ENCODE measurements at places on chromosomes 16 and 17. TPM values are rescaled to one million over a fixed set of nuclear protein-coding genes. Genes with fewer than 3 reads are reported as not detected.

HOXB7 gene
- total RNA-seq = 2.4 TPM

CDH5 gene
- 128 TPM for total RNA-seq

BLMH gene
- 27.4 TPM for total RNA-seq

BBS2 gene
- 42.2 TPM for total RNA-seq

CCL7 gene
- total RNA-seq = not detected

DNA sequence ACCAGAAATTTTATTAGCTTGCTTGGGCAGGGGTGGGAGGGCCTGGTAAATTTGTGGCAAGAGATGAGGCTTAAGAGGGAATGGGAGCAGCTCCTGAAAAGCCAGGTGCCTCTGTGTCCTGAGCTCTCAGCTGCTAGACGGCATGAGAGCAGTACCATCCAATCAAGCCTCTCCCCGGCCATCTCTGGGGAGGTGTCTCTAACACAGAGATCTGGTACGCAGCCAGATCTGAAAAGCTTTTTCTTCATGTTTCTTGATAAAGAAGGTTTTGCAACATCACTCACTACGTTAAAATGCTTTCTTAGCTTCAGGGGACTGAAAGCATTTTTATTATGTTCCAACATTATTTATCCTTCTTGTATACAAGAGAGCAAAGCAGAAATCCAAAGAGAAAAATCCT is 488.2 kb downstream of the RBFOX1 start:
- DNase-seq = no peak
- H3K36me3 ChIP-seq = no peaks in the 10 kb centered on the region
- H3K4me3 ChIP-seq = no peak overlapping the region
- H3K27me3 ChIP-seq = no peaks in the 10 kb centered on the region
- no peaks in the 10 kb centered on the region for H3K4me1 ChIP-seq

GRCh38 chr17:19001907-19002590 is 2.5 kb downstream of the FAM83G start:
- H3K27me3 ChIP-seq = no peaks in the 10 kb centered on the region
- H3K4me3 ChIP-seq = no peak overlapping the region
- H3K27ac ChIP-seq = no peak overlapping the region

DNA sequence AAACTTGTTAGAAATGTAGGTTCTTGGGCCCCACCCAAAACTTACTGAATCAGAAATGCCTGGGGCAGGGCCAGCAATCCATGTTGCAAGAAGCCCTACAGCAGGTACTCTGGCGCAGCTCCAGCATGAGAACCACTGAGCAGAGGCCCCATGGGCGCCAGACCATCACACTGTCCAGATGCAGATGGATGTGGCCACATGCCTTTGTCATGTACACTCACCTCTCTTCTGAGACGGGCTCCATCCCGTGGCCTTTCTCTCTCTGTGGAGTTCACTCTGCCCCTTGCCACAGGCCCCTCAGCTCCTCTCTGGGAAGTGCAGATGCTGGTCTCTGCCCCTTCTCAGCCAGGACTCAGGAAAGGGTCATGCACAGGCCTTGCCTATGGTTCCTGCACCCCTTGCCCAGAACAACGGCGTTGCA is 2.3 kb upstream of the CCNF start:
- peak; percentile 73 for DNase-seq
- H3K4me3 ChIP-seq = no peak overlapping the region
- H3K27me3 ChIP-seq = no peaks in the 10 kb centered on the region
- peaks cover 2% of the 10 kb centered on the region for H3K36me3 ChIP-seq
- H3K27ac ChIP-seq = no peak overlapping the region

GRCh38 chr17:64074704-64075426 is 54.4 kb upstream of the ICAM2 start:
- H3K27ac ChIP-seq = peak overlapping the region; percentile 70
- H3K36me3 ChIP-seq = peaks cover 44% of the 10 kb centered on the region
- H3K4me1 ChIP-seq = peaks cover 41% of the 10 kb centered on the region
- DNase-seq = no peak
- H3K27me3 ChIP-seq = no peaks in the 10 kb centered on the region
- H3K4me3 ChIP-seq = peak overlapping the region; percentile 15

- no peaks in the 10 kb centered on the region for H3K27me3 ChIP-seq
- DNase-seq = no peak
- H3K4me3 ChIP-seq = no peak overlapping the region
- peaks cover 11% of the 10 kb centered on the region for H3K4me1 ChIP-seq
- no peak overlapping the region for H3K27ac ChIP-seq
Observed at GRCh38 chr17:17358866-17359265, 55.7 kb downstream of the NT5M start.

- no peak overlapping the region for H3K27ac ChIP-seq
- H3K27me3 ChIP-seq = no peaks in the 10 kb centered on the region
- H3K4me1 ChIP-seq = peaks cover 6% of the 10 kb centered on the region
- H3K4me3 ChIP-seq = no peak overlapping the region
Observed at GRCh38 chr17:68804777-68805520, 150.2 kb downstream of the ABCA8 start.

- H3K4me3 ChIP-seq = no peak overlapping the region
- DNase-seq = no peak
- no peaks in the 10 kb centered on the region for H3K36me3 ChIP-seq
- no peaks in the 10 kb centered on the region for H3K27me3 ChIP-seq
- peaks cover 100% of the 10 kb centered on the region for H3K4me1 ChIP-seq
Observed at GRCh38 chr17:45296833-45297124, 20.0 kb downstream of the MAP3K14 start.

DNA sequence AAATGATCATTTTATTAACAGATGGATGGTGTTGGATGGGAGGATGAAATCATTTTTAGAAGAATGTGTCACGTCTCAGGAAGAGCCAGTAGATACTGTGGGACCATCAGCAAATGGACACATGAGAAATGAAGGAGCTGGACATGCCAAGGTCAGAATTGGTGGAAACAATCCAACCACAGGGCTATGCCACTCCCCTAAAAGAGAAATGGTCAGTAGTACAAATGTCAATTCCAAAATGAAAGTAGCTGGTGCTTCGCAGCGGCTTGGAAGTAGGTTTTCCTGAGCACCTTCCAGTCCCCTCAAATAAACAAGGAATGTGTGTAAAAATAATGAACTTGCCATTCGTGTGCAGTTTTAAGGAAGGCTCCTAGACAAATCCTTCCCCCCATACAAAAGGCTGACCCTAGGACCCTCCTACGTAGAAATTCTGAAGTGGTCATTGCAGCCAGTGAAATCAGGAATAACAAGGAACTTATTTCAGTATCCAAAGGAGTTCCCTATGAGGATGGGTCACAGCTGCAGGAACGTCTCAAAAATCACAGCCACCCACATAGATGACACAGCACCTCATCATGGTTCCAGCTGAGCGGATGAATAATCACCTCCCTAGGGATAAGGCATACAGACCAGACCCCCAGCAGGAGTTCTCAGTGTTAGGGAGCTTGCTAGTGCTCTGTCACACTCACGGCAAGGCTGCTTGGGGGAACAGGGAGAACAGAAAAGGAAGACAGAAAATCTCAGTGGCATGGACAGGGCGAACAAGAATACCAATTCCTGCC is 239.2 kb downstream of the HS3ST3A1 start:
- no peaks in the 10 kb centered on the region for H3K27me3 ChIP-seq
- H3K36me3 ChIP-seq = no peaks in the 10 kb centered on the region
- H3K4me1 ChIP-seq = no peaks in the 10 kb centered on the region

DNA sequence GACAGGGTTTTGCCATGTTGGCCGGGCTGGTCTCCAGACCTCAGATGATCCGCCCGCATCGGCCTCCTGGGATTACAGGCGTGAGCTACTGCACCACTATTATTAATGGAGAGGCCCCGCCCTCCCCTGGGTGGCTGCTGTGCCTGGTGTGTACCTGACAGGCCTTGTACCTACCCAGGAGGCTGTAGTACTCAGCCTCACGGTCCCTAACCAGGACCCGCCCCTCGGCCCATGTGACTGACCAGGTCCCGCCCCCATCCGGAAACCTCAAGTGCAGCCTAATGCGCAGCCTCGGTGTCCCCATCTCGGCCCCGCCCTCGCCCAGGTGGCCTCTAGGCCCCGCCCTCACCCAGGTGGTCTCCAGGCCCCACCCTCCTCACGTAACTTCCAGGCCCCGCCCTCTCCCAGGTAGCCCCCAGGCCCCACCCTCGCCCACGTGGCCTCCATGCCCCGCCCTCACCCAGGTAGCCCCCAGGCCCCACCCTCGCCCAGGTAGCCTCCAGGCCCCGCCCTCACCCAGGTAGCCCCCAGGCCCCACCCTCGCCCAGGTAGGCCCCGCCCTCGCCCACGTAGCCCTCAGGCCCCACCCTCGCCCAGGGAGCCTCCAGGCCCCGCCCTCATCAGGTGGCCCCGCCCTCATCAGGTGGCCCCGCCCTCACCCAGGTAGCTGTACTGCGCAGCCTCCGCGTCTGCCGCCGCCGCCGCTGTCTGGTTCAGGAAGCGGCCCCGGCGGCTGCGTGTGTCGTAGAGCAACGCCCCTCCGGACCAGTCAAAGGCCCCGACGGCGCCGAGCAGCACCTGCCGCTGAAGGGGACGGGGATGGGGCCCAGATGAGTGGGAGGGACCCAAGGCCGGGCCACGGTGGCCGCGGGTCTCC is 31.0 kb downstream of the HASPIN start:
- peak; percentile 93 for DNase-seq
- H3K27me3 ChIP-seq = no peaks in the 10 kb centered on the region
- H3K27ac ChIP-seq = peak overlapping the region; percentile 75

GRCh38 chr17:34584805-34585416 is 5.5 kb downstream of the TMEM132E start:
- H3K27ac ChIP-seq = no peak overlapping the region
- no peaks in the 10 kb centered on the region for H3K36me3 ChIP-seq
- no peak for DNase-seq
- H3K4me1 ChIP-seq = peaks cover 19% of the 10 kb centered on the region
- H3K4me3 ChIP-seq = no peak overlapping the region

DNA sequence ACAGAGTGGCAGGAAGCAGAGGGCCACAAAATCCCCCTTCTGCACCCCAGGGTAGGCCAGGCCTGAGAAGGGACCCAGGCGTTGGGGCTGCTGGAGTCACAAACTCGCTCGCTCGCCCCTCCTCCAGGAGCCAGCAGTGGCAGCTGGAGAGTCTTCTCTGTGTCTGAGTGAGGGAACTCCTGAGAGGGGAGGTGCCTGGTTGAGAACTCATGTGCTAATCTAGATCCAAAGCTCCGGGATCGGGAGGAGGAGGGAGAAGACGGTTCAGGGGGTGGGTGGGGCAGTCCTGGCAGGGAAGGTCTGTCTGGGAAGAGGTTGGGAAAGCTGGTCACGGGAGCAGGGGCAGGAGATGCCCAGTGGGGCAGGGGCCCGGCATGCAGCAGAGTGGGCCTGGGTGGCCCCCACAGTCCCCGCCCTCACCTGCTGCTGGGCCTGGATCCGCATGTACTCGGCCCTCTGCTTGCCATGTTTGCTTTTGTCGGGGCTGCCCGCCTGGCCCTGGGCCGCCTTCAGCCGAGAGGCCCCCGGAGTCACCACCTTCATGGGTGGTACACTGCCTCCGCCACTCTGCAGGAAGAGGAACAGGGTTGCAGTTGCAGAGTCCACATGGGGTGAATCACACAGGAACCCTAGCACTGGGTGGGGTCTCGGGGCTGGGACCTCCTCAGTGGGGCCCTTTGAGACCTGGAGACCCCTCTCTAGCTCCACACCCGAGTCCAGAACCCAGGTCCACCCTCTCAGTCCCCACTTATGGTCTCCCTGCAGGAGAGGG is 62.2 kb downstream of the SRCIN1 start:
- peaks cover 26% of the 10 kb centered on the region for H3K27me3 ChIP-seq
- DNase-seq = peak; percentile 30
- no peak overlapping the region for H3K4me3 ChIP-seq
- no peaks in the 10 kb centered on the region for H3K36me3 ChIP-seq
- H3K4me1 ChIP-seq = no peaks in the 10 kb centered on the region

DNA sequence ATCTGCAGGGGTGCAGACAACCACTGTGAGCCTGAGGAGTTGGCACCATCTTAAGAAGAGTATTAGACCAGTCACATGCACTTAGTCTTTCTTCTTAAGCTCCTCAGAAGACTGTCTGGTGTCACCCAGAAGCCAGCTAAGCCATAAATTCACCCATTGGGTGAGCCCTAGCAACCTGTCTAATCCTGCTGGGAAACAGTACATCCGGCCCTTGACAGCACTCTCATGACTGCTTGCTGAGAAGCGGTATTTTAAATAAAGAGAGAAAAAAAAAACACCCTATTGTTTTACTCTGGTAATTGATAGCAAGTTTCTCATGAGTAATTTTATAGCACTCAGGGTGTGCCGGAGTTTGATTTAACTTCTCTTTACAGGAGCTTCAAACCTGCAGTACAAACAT is 134.7 kb downstream of the SOX9 start:
- H3K27me3 ChIP-seq = no peaks in the 10 kb centered on the region
- no peak overlapping the region for H3K27ac ChIP-seq
- no peaks in the 10 kb centered on the region for H3K36me3 ChIP-seq

DNA sequence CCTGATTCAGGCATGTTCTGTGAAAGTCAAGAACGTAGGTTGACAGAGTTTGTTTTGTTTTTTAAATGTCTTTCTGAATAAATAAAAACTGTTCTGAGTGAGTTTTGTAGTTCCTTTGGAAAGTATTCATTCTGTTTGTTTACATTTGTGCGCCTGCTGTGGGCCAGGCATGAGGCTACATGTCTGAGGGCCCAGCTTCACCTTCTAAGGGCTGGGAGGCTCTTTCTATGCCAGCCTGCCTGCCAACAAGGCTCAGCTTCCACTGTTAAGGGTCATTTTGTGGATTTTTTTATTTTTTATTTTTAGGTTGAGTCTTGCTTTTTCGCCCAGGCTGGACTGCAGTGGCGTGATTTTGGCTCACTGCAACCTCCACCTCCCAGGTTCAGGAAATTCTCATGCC is 6.1 kb downstream of the WWOX start:
- H3K4me3 ChIP-seq = no peak overlapping the region
- peaks cover 3% of the 10 kb centered on the region for H3K4me1 ChIP-seq
- H3K27me3 ChIP-seq = no peaks in the 10 kb centered on the region
- peaks cover 20% of the 10 kb centered on the region for H3K36me3 ChIP-seq
- no peak overlapping the region for H3K27ac ChIP-seq

DNA sequence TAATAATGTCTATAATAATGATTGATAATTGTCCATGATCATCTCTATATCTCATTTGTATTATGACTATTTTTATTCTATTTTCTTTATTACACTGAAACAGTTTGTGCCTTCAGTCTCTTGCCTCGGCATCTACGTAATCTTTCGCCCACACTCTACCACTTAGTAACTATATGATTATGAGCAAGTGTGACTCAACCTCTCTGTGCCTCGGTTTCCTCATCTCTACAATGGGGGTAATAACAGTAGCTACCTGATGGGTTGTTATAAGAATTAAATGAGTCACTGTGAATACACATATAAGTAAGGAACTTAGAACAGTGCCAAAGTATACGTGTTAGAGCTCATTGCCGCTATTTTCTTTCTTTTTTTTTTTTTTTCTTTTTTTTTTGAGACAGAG is 3.7 kb upstream of the SLC16A11 start:
- no peaks in the 10 kb centered on the region for H3K36me3 ChIP-seq
- peaks cover 17% of the 10 kb centered on the region for H3K27me3 ChIP-seq
- H3K4me3 ChIP-seq = peak overlapping the region; percentile 46
- peak overlapping the region; percentile 85 for H3K27ac ChIP-seq

GRCh38 chr16:65111306-65111705 is 10.6 kb downstream of the CDH11 start:
- no peak for DNase-seq
- no peaks in the 10 kb centered on the region for H3K27me3 ChIP-seq
- no peak overlapping the region for H3K27ac ChIP-seq
- H3K4me1 ChIP-seq = no peaks in the 10 kb centered on the region

- no peaks in the 10 kb centered on the region for H3K36me3 ChIP-seq
- no peak overlapping the region for H3K27ac ChIP-seq
- H3K4me3 ChIP-seq = no peak overlapping the region
- no peaks in the 10 kb centered on the region for H3K4me1 ChIP-seq
- no peaks in the 10 kb centered on the region for H3K27me3 ChIP-seq
- no peak for DNase-seq
Observed at GRCh38 chr16:63530974-63531373, 1494.7 kb upstream of the CDH8 start.
